ENCODE measurements at places on chromosomes 2 and 18. TPM values are rescaled to one million over a fixed set of nuclear protein-coding genes. Genes with fewer than 3 reads are reported as not detected.

Gene SLC8A1
- total RNA-seq, result 9.6 TPM

Gene TMEM18
- total RNA-seq, result 31.9 TPM

Gene REG3A
- total RNA-seq, result not detected

Gene TSPYL6
- total RNA-seq, result not detected

Gene CCL20
- 0.95 TPM for total RNA-seq
